ENCODE measurements at places on chromosomes 12 and 14.

GRCh38 chr14:65074449-65075150 lies 27.7 kb downstream of the MAX start:
- no peak for DNase-seq

- DNase-seq, result no peak
Observed at GRCh38 chr14:49036984-49037516, 549.1 kb downstream of the RPS29 start.

GRCh38 chr12:89346741-89347324 lies 5.5 kb downstream of the DUSP6 start:
- DNase-seq, result no peak

- DNase-seq, result no peak
Observed at GRCh38 chr14:23013054-23013748, 3.3 kb upstream of the C14orf93 start.

- no peak for DNase-seq
Observed at GRCh38 chr14:23864259-23864658, 89.3 kb upstream of the DHRS4 start.

GRCh38 chr14:95316821-95317220 lies 2.9 kb downstream of the CLMN start:
- DNase-seq, result no peak
